Mononuclear cell (primary cell): ENCODE measurements at places on chromosomes 1 and 21. TPM values are rescaled to one million over a fixed set of nuclear protein-coding genes. Genes with fewer than 3 reads are reported as not detected.

Gene SLC6A9
- not detected for total RNA-seq

Gene RBM34
- total RNA-seq = 139 TPM

Gene FASLG
- 1.4 TPM for total RNA-seq

Gene AQP10
- 4.1 TPM for total RNA-seq

Gene FMN2
- total RNA-seq = not detected

Gene PLA2G2D
- not detected for total RNA-seq

Gene LMOD1
- not detected for total RNA-seq

Gene NTRK1
- total RNA-seq = 0.31 TPM

Gene OR10J1
- not detected for total RNA-seq

Gene RNF207
- 2.1 TPM for total RNA-seq

Gene ADAMTS5
- under 0.01 TPM for total RNA-seq

Gene ATP1B1
- total RNA-seq = 4.7 TPM

Gene AMY1B
- total RNA-seq = not detected

Gene CR1L
- 0.21 TPM for total RNA-seq

Gene PRKAB2
- total RNA-seq = 9.3 TPM

Gene EDARADD
- total RNA-seq = 1.8 TPM
